ENCODE measurements at places on chromosomes 11 and 22.
A peak's percentile ranks its signal among the peaks of the same experiment; 100 is the strongest.

DNA sequence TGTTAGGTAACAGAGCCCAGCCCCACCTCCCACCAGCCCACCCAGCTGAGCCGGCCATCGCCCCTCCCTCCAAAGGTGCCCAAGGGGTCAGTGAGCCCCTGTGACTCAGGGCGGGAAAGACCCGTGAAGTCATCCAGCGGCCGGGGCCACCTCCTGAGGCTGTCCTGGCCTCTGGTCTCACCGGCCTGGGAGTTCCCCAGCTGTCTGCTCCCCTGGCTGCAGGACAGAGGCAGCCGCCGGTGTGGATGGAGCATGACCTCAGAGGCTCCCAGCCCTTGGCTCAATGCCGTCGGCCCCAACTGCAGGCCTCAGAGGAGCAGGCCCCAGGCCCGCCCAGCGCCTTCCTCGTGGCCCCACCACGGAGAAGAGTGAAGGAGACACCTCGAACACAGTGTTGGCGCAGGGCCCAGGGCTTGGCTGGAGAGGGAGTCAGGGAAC, 28.7 kb downstream of the RPL3 start:
- DNase-seq: no peak

DNA sequence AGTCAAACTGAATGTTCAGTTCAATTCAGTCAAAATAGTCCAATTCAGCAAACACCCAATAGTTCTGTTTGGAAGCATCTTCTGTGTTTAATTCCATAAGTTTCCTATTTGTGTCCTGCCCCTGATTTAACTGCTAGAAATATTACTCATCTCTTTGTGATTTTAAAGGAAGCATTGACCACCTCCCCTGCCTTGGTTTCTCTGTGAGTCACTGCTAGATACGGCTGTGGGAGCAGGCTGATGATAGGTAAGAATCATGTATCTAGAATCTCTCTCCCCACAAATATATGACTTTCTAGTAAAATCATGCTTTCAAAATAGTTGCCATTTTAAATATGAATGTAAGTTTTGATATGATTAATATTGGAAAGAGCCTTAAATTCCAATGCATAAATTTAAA, 888.5 kb downstream of the NTM start:
- no peak for DNase-seq

GRCh38 chr22:47463220-47463619, 700.8 kb downstream of the TBC1D22A start:
- no peak for DNase-seq

DNA sequence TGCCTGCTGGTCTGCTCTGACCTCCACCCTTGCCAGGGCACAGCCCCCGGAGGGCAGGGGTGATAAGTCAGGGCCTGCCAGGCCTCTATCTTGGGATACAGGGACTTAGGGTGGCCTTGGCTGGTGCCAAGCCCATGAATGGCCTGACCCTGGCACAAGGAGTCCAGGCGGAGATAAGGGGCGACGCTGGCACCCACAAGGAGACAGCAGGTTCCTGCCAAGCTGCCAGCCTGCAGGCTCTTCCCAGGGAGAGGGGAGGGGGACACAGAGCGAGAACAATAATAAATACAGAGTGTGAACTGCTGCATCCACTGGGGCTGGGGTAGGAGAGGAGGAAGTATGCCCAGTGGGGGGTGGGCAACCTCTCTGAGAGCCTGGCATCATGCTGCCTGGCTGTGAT, 978 bp downstream of the CSDC2 start:
- no peak for DNase-seq

DNA sequence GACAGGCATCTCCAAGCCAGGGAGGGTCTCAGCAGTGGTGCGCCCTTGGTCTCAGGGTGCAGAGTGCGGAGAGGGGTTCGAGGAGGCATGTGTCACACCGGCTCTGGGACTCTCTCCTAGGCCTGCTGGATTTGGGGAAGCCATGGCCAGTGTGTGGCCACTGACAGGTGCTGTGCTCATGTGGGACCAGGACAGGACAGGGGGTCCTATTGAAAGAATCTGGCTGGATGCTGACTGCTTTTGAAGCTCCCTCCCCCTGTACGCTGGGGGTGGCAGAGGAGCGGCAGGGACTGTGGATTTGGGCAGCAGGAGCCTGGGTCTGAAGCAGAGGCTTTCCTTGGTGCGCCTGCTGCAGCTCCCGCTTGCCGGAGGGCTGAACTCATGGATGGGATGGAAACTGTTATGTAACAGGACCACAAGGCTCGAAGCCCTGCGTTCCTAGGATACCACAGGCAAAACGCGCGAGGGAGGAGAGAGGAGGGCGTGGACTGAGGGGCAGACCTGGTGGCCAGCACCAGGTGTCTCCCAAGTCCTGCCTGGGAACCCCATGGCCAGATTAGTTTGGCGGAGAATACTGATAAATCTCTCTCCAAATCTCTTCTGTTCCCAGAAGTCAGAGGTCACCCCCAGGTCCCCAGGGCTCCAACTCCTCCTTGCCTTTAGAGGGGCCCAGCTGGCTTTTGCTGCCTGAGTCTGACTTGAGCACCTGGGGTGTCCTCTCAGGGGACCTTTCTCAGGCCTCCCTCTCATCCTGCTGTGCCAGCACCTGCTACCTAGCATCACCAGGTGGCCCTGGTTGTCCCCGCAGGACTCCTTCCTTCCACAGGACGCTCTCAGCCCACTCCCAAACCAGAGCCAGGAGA, 13.8 kb upstream of the TEF start:
- DNase-seq: no peak

DNA sequence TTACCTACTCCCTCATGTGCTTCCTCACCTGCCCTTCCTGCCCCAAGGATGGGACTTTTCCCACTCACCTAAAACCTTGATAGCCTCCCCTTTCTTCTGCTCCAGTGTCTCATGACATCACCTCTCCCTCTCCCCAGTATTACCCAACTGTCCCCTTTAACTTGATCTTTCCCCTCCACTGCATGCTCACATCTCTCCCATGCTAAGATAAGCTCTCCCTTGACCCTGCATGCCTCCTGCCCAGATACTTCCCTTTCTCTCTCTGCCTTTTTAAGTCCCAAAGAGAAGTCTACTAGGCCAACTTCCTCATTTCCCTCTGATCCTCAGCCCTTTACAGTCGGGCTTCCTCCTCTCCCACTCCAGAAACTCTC, 14.8 kb downstream of the CD3E start:
- DNase-seq: no peak

GRCh38 chr22:36352803-36353507, 34.8 kb downstream of the MYH9 start:
- no peak for DNase-seq

GRCh38 chr11:74377689-74378088, 20.5 kb downstream of the PGM2L1 start:
- no peak for DNase-seq

DNA sequence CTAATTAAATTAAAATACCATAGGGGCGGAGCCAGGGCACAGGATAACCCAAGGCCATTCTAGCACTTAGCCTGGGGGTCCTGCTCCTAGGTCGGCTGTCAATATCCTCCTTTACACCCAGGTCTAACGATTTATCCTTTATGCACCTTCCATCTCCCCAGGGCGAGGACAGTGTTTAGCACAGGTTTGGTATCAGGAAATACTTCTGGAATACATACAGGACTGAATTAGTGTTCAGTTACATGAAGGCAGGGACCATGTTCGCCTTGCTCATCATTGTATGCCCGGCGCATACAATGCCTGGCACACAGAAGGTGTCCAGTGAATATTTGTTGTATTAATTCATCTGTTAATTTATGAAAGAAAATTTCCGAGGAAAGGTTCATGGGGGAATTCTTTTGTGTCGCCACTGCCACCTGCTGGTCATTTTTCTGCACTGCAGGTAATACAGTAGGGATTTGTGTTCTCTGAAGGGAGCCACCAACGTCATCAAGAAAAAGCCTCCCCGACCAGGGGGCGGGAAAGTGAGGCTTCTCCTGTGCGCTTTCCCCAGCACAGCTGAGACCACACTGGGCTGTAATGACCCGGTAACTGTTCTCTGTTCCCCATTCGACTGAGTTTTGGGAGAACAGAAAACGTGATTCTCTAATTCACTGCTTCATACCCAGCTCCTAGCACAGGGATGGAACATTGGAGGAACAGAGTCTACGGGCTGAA, 68.7 kb upstream of the ASPHD2 start:
- DNase-seq: peak; percentile 30

GRCh38 chr22:46087816-46088277, 62.5 kb upstream of the PPARA start:
- DNase-seq: no peak

GRCh38 chr11:59767225-59767611, 12.0 kb downstream of the STX3 start:
- DNase-seq: no peak

GRCh38 chr11:110629594-110629993, 82.6 kb downstream of the ARHGAP20 start:
- no peak for DNase-seq

DNA sequence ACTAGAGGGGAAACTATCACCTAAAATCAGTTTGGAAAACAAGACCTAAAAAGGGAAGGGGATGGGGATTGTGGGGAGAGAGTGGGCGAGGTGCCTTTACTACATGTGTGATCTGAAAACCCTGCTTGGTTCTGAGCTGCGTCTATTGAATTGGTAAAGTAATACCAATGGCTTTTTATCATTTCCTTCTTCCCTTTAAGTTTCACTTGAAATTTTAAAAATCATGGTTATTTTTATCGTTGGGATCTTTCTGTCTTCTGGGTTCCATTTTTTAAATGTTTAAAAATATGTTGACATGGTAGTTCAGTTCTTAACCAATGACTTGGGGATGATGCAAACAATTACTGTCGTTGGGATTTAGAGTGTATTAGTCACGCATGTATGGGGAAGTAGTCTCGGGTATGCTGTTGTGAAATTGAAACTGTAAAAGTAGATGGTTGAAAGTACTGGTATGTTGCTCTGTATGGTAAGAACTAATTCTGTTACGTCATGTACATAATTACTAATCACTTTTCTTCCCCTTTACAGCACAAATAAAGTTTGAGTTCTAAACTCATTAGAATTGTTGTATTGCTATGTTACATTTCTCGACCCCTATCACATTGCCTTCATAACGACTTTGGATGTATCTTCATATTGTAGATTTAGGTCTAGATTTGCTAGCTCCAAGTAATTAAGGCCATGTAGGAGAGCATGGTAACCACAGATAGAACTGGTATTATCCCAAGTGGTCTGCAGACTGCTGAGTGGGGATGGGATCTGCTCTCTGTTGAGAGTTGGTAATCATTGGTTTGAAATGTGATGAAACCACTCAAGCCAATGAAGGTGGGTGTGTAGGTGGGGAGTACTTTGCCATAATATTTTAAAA, 3.6 kb downstream of the NEAT1 start:
- DNase-seq: no peak

- DNase-seq: no peak
These were observed 121.1 kb downstream of the PAX6 start for GRCh38 chr11:31690041-31690440.

GRCh38 chr11:76313913-76314740, 66.8 kb downstream of the THAP12 start:
- no peak for DNase-seq

DNA sequence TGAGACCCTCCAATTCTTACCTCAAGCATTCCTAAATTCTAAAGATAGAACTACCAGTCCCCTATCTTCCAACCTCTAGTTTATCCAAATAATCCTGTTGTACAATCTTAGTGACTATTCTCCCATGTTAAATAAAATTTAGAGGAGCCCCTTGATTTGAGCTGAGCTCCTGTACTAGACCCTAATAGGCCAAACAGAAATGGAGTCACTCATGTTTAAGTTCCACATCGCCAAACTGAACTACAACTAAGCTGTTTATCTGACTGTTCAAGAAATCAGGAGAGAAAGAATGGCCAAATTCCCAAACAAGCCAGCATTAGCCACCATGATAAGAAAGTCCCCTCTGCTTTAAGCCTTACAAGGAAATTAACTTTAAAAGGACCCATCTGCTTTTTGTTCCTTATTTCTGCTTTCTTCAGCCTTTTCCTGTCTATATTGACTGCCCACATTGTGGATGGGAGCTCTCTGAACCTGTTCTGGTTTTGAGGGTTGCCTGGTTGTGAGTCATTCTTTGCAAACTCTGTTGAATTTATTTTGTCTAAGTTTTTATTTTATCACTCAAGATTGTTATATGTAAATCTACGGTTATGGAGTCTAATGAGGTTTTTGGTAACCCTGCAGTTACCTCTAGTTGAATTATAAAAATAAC, 90.4 kb downstream of the TTC28 start:
- no peak for DNase-seq

DNA sequence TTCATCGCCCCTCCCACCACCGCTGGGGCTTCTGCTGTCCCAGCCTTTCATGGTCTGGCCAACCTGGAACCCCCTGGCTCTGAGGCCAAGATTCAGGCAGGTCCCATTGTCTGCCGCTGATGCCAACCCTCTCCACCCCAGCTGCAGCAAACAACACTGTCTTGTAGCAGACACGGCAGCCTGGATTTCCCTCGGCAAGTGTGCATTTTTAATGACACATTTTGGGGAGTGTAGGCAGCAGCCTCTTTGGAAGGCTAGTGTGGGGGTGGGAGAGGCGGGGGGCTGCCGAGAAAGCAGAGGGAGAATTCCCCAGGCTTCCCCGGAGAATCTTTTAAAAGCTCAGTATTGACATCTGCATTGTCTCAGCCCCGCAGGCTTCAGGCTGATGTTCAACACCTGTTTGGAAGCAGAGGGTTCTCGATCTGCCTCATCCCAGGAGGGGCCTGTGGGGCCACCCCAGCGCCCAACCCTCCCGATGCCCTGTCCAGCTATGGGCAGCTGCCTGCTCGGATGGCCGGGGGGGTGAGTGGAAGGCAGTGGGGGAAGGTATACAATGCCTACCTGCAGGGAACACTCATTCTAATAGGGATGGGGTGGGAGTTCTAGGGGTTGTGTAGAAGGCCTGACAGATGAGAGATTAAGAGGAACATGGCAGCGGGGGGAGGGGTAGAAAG, 41.5 kb downstream of the NECTIN1 start:
- DNase-seq: no peak

DNA sequence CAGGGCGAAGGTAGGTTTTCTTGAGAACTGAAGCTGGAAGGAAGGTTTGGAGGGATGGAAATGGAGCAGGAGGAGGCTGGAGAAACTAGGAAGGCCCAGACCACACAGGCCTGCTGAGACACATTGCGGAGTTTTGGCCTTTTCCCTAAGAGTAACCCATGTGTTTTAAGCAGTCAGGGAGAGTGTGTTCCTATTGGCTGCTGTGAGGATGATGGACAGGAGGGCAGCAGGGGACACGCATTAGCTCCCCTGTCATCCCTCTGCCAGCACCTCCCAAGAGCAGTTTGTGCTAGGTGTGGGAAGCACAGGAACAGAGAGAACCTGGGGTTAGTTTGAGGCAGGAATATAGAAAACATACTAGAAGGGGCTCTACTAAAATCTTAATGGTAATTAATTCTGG, 842.1 kb downstream of the TBC1D22A start:
- DNase-seq: no peak

GRCh38 chr11:59222464-59223060, 9.8 kb upstream of the MPEG1 start:
- DNase-seq: no peak

DNA sequence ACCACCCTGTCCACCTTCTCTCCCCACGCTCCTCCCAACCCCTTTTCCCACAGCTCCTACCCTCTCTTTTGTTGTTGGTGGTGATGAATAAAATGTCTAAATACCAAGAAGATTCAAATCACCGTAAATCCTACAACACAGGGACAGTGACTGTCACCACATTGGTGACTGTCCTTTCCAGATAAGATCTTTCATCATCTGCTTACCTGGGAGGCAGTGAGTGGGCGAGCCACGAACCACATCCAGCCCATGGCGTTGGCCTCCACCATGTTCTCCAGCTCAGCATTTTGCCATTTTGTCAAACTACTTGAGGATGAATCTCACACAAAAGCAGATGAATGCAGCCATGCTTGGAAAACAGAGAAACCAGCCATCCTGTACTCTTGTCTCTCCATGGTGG, 6.7 kb upstream of the CYTH4 start:
- no peak for DNase-seq
